ENCODE measurements at places on chromosomes 16 and 17. TPM values are rescaled to one million over a fixed set of nuclear protein-coding genes. Genes with fewer than 3 reads are reported as not detected.

DNA sequence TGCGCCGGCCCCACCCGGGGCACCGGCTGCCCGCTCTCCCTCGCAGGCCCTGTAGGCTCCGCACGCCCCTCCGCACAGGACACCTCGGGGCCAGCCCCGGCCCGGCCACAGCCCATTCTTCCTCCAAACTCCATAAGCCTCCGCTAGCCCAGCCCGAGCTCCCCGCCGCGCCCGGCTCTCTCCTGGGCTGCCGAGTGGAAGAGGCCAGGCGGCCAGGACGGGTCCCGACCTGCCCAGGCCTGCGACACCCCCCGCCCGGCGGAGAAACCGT is 397 bp downstream of the NCOR1 start:
- peaks cover 53% of the 10 kb centered on the region for H3K4me1 ChIP-seq
- peak overlapping the region; percentile 99 for H3K4me3 ChIP-seq
- DNase-seq, result no peak
- H3K27me3 ChIP-seq, result no peaks in the 10 kb centered on the region

DNA sequence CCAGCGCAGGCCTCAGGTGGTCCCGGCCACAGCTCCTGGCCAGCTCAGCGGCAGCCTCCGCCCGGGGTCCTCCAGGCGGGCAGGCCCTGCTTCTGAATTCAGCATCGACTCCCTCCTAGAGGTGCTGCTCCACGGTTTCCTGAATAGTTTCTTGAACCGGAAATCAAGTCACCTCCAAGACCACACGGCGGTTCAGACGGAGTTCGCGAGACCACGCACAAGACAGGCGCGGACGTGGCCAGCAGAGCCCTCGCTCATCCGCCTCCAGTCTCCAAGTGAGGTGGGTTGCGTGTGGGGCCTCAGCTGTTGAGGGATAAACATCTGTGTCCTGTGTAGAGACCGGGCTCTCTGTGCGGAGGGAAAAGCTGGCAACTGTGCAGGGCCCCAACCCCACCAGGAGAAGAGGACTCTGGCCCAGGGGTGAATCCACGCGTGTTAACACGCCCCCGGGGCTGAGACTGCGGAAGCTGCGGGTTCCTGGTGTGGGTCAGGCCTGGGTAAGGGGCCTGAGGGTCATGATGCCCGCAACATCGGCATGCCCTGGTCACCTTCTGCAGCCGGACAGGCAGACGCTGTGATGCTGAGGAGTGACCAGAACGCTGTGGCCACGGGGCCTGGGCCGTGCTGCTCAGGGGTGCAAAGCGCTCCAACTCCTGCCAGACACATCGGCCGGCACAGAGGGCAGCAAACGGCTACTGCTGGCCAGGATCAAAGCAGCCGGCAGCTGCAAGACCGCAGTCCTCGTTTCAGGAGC is 55.0 kb upstream of the METRNL start:
- no peak overlapping the region for H3K4me3 ChIP-seq
- H3K27ac ChIP-seq, result no peak overlapping the region
- H3K4me1 ChIP-seq, result peaks cover 2% of the 10 kb centered on the region
- H3K27me3 ChIP-seq, result no peaks in the 10 kb centered on the region

DNA sequence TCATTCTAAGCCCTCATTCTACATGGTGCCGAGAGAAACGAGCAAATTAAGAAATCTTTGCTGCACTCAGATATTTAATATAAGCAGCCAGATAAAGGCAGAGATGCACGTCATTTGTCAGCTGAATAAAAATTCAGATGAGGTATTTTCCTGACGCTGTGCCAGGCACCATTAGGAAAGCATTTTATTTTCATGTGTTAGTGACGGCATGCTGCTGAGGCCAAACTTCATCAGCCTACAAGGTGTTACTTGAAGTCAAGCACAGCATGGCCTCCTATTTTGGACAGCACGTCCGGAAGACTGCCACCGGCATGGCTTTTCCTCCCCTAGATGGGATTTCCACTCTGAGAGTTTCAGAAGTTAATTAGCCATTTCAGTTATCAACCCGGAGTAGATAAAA is 70.3 kb downstream of the IRX3 start:
- H3K36me3 ChIP-seq, result no peaks in the 10 kb centered on the region
- no peak overlapping the region for H3K27ac ChIP-seq
- no peak overlapping the region for H3K4me3 ChIP-seq
- no peaks in the 10 kb centered on the region for H3K27me3 ChIP-seq
- H3K4me1 ChIP-seq, result no peaks in the 10 kb centered on the region
- no peak for DNase-seq

OR1F1 gene
- total RNA-seq, result not detected

DNA sequence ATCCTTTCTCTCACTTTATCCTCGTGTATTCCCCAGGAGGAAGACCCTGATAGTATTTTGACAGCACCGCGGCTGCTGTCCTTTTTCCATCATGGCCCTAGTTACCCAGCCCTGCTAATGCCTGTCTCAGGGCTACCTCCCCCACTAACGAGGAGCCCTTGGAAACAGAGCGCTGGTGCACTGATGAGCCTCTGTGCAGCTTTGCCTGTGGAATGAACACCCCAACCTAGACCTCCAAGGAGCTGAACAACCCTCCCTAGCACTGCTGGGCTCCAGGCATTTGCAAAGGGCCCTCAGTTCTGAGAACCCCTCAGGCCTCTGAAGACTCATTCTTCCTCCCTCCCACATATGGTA is 23.3 kb upstream of the CCL1 start:
- no peak overlapping the region for H3K4me3 ChIP-seq
- peaks cover 2% of the 10 kb centered on the region for H3K27me3 ChIP-seq
- H3K4me1 ChIP-seq, result no peaks in the 10 kb centered on the region
- DNase-seq, result no peak

HSD3B7 gene
- total RNA-seq, result not detected

GRCh38 chr17:6541886-6542285 is 14.5 kb downstream of the PITPNM3 start:
- H3K4me3 ChIP-seq, result no peak overlapping the region
- H3K27ac ChIP-seq, result no peak overlapping the region
- H3K27me3 ChIP-seq, result no peaks in the 10 kb centered on the region
- DNase-seq, result no peak
- no peaks in the 10 kb centered on the region for H3K4me1 ChIP-seq

DNA sequence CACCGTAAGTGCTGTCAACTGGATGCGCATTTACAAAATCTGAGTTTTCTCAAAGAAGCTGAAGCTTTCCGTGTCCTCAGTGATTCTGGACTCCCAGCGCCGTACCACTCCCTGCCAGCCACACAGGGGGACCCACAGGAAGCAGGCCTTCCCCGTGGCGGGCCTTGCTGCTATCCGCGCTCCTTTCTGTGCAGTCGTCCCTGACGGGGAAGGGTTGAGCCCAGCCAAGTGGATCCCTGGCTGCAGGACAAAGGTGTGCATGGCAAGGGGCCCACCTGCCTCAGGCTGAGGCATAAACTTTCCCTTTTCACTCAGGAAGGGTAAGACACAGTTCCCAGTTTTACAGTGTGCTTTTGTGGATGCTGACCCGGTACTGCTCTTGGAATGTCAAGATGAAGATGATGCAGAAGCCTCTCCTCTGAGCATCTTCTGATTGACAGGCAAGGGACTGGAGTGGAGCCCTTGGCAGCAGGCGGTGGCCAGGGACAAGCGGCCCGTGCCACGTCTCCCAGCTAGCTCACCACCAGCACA is 93.0 kb downstream of the ANKRD11 start:
- no peak for DNase-seq
- H3K4me3 ChIP-seq, result no peak overlapping the region
- H3K36me3 ChIP-seq, result peaks cover 14% of the 10 kb centered on the region
- H3K27ac ChIP-seq, result peak overlapping the region; percentile 37

- H3K4me1 ChIP-seq, result no peaks in the 10 kb centered on the region
- no peak overlapping the region for H3K4me3 ChIP-seq
- H3K36me3 ChIP-seq, result no peaks in the 10 kb centered on the region
- DNase-seq, result peak; percentile 12
- H3K27me3 ChIP-seq, result no peaks in the 10 kb centered on the region
- no peak overlapping the region for H3K27ac ChIP-seq
Measured at GRCh38 chr17:28475151-28475900, 1.9 kb downstream of the SLC13A2 start.

PIPOX gene
- 3.9 TPM for total RNA-seq

DNA sequence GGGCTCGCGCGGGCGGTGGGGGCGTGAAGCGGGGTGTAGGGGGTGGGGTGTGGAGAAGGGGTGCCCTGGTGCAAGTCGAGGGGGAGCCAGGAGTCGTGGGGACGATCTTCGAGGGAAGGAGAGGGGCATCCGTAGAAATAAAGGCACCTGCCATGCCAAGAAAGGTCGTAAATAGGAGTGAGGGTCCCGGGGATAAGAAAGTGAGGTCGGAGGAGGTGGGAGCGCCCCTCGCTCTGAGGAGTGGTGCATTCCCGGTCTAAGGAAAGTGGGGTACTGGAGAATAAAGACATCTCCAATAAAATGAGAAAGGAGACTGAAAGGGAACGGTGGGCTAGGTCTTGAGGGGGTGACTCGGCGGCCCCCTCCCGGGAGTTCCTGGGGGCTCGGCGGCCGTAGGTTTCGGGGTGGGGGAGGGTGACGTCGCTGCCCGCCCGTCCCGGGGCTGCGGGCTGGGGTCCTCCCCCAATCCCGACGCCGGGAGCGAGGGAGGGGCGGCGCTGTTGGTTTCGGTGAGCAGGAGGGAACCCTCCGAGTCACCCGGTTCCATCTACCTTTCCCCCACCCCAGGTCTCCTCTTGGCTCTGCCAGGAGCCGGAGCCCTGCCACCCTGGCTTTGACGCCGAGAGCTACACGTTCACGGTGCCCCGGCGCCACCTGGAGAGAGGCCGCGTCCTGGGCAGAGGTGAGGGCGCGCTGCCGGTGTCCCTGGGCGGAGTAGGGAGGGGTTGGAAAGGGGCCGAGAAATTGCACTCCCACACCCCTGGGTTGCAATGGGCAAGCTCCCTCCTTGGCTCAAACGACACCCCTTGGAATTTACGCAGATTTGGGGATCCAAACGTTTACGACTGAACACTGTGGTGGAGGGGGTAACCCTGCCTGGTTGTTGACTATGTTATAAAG is 888 bp downstream of the CDH1 start:
- no peak overlapping the region for H3K27ac ChIP-seq
- no peak for DNase-seq
- no peak overlapping the region for H3K4me3 ChIP-seq
- peaks cover 15% of the 10 kb centered on the region for H3K4me1 ChIP-seq
- H3K36me3 ChIP-seq, result no peaks in the 10 kb centered on the region
- H3K27me3 ChIP-seq, result peaks cover 4% of the 10 kb centered on the region

SRCIN1 gene
- not detected for total RNA-seq

PRDM7 gene
- total RNA-seq, result not detected

DNA sequence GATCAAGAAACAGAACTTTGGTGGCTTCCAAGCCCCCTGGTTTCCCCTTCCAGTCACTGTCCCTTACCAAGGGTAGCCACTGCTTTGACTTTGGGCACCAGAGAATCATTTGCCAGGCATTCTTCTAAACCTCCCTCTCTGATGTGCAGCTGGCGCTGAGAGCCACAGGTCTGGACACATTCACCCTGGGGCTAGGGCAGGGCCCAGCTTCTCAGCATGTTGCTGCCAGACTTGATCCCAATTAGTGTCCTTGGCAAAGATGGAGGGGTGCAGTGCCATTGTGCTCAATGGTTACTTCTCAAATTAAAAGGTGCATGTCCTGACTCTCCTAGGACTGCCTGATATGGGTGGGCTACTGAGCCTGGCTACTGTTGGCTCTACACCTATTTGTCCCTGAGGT is 7.6 kb upstream of the SLC47A2 start:
- H3K4me3 ChIP-seq, result peak overlapping the region; percentile 15
- H3K27me3 ChIP-seq, result no peaks in the 10 kb centered on the region
- peaks cover 18% of the 10 kb centered on the region for H3K4me1 ChIP-seq
- H3K36me3 ChIP-seq, result no peaks in the 10 kb centered on the region
- peak overlapping the region; percentile 59 for H3K27ac ChIP-seq
- no peak for DNase-seq

DNA sequence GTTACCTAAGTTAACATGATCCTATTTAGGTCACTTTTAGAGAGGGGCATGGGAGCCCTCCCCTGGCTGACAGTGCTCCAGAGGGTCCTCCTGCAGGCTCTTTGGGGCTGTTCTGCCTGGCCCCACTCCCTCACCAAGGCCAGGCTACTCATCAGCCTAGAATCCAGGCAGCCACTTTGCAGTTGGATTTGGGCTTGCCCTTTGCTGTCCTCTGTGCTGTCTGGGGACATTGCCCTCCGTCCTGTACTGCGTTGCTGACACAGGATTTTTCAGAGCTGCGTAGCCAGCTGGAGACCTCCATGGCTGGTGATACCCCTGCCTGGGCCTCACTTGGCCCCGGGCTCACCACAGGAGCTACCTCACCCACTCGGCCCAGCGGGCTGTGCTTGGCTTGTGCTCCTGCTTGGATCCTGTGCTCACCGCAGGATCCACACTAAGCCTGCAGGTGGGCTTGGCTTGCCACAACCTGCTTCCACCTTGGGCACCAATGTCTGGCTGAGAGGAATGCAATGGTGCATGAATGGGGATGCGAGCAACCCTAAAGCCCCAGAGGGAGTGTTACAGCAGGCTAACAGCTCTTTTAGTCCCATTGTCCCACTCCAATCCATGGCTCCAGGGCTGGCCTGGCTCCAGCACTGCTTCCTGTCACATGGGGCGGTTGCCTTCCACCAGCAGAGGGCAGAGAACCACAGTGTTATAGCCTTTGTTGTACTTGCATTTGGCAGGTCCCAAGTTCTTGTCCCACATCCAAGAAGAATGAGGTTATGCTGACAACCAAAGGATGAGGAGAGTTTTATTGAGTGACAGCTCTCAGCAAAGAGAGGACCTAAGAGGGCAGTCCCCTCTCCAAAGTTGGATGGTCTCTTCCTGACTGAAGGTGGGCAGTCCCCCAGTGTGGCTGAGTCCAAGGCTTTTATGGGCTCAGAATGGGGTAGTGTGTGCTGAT is 21.5 kb downstream of the CCL4 start:
- no peak for DNase-seq
- H3K27ac ChIP-seq, result no peak overlapping the region
- H3K36me3 ChIP-seq, result no peaks in the 10 kb centered on the region

GRCh38 chr16:65061263-65061662 is 60.6 kb downstream of the CDH11 start:
- H3K4me3 ChIP-seq, result no peak overlapping the region
- no peaks in the 10 kb centered on the region for H3K4me1 ChIP-seq
- DNase-seq, result no peak
- H3K36me3 ChIP-seq, result no peaks in the 10 kb centered on the region
- H3K27ac ChIP-seq, result no peak overlapping the region

MGAT5B gene
- total RNA-seq, result not detected

UTS2R gene
- total RNA-seq, result not detected

DNA sequence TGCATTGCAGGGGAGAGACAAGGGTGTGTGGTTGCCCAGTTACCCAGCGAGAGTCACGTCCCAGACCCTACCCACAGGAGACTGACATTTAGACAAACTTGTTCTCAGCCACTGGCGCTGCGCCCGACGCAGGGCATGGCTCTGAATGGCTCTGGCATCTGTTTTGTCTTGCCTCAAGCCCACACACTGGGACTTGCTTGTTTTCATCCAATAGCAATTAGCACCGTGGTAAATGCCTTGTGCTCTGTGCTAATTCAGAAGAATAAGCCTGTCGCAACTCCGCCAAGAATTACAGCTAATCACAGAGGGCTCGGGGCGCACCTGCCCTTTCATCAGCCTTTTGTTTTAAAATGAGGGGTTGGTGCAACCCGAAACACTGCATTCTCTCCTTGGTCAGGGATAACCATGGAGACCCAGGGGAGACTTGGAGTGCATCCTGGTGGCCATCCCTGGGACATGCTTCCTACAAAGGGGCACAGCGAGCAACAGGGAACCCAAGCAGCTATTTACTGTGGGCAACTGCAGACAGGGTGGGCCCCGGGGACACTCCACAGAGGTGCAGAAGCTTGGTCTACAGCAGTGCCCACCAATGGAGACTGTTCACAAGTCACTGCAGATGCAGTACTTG is 220.6 kb upstream of the ZFHX3 start:
- no peak overlapping the region for H3K27ac ChIP-seq
- H3K27me3 ChIP-seq, result no peaks in the 10 kb centered on the region
- DNase-seq, result no peak
- H3K4me3 ChIP-seq, result no peak overlapping the region
- no peaks in the 10 kb centered on the region for H3K36me3 ChIP-seq
